ENCODE measurements at places on chromosomes 5 and 9.

GRCh38 chr5:26003966-26004365, 1034.4 kb downstream of the CDH9 start:
- no peak for DNase-seq

GRCh38 chr5:174242573-174242972, 197.1 kb downstream of the NSG2 start:
- DNase-seq, result no peak

GRCh38 chr9:20200991-20201431, 412.2 kb upstream of the SLC24A2 start:
- no peak for DNase-seq

- DNase-seq, result no peak
Measured at GRCh38 chr5:160668356-160668755, 183.7 kb downstream of the ATP10B start.

DNA sequence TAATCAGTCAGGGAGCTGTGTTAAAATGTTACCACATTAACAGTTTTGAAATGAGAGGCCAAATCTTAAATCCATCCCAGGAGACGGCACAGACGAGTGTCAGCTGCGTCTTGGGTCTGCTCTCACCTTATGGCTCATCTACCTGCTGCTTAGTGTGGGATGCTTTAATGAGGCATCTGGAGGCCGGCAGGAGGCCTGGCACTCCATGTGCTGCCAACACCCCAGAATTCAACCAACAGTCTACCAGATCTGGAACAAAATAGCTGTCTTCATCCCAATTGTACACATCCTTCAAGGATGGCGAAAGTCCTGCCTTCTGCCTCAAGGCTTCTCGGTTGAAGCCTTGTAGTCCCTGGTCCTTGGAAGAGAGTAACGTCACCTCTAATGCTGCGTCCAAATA, 12.0 kb downstream of the PRKACG start:
- DNase-seq, result no peak

GRCh38 chr5:73183000-73183399, 10.0 kb downstream of the TMEM174 start:
- no peak for DNase-seq

GRCh38 chr5:136285096-136285855, 80.1 kb downstream of the TRPC7 start:
- DNase-seq, result no peak

DNA sequence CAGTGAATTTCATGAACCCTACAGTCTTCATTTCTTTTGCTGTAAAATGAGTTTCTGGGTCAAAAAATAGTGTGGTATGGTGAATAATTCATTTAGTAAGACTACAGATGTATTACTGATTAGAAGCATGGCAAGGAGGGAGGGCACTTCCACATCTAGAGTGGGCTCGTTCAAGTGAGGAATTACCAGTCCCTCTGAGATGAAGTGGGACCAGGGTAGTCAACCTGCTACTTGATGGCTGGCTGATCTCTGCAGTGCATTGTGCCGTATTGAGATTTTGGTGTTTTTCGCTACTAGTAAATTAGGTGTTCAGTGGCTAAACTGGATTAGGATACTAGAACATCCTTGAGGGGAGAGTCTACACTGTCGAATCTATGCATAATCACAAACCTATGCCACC, 10.8 kb downstream of the CDC37L1 start:
- no peak for DNase-seq

DNA sequence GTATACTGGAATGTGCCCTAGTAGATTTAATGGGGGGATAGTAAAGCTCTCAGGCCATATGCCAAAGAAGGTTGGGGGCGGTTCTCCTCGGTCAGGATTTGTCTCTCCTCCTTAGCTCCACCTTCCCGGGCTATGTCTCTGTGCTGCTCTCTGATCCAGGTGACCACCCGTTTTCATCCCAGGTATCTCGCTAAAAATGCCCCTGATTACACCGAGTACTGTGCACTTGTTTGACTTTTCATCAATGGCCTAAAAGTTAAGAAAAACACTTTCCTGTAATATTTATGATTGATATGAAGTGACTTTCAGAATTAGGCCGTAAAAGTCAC, 724 bp downstream of the NDUFS6 start:
- no peak for DNase-seq

DNA sequence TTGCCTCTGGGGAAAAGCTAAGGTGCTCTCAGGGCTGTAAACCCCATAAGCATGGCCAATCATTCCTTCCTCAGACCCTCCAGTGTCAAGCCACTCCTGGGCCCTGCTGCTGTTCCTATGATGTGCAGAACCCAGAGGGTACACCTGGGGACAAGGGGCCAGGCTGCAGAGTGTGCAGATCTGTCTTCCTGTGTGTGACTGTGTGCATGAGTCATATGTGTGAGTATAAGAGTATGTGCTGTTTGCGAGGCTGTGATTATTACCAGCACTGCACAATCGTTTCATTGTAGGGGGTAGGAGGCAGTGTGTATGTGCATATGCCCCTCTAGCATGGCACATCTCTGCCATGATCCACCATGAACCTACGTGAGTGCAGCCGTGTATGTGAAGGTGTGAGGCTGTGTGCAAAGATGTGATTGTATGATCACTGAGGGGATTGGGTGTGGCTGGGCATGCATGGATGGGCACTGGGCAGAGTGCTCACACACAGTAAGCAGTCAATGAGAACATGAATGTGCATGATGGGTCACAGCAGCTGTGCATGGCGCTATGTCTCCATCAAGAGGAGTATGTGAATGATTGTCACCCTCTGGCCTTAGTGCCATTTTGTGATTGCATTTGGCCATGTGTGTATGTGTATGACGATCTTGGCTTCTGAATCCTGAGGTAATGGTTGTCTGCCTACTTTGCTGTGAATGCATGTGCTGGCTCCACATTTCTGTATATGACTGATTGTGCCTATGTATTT, 2.4 kb upstream of the OR1K1 start:
- no peak for DNase-seq

GRCh38 chr9:114507726-114508125, 2.5 kb upstream of the WHRN start:
- DNase-seq, result no peak

DNA sequence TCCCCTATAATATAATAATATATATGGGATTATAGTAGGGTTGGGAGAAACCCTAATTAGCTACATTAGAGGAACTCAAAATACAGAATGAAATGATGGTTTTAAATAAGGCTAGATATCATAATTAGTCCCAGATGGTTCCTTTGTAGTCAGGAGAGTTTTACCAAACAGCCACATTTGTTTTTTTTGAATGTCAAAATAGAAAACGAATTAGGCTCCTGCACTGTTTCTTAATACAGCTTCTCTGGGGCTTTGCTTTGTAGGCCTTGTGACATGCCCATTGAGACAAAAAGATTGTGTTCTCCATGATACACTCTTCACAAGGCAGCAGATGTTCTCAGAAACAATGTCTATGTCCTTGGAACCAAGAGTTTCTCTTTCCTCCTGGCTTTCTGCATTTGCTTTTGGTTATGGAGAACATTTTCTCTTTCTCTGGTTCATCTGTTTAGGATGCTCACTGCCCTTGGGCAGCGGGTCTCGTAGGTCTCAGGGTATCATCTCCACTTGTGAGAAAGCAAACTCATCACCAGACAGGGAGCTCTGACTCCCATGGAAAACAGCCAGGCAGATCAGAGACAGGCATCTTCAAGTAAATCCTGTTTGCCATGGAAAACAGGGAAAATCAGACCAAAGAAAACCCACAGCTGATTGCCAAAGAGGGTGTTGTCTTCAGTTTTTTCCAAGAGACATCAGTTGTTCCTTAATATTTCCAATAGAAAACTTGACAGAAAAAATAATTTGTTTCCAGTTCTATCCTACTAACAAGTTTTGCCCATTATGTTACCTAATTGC, 54.1 kb upstream of the RPS23 start:
- DNase-seq, result no peak

- no peak for DNase-seq
Measured at GRCh38 chr9:126666155-126666803, 52.6 kb downstream of the LMX1B start.

GRCh38 chr5:4101189-4101588, 505.6 kb downstream of the IRX1 start:
- DNase-seq, result no peak
